ENCODE measurements at places on chromosomes 3 and 15.

GRCh38 chr15:61034678-61035291 lies 194.3 kb downstream of the RORA start:
- no peak for DNase-seq

GRCh38 chr3:74808506-74809275 lies 194.2 kb upstream of the CNTN3 start:
- no peak for DNase-seq

GRCh38 chr3:126057936-126058335 lies 26.0 kb downstream of the SLC41A3 start:
- no peak for DNase-seq

DNA sequence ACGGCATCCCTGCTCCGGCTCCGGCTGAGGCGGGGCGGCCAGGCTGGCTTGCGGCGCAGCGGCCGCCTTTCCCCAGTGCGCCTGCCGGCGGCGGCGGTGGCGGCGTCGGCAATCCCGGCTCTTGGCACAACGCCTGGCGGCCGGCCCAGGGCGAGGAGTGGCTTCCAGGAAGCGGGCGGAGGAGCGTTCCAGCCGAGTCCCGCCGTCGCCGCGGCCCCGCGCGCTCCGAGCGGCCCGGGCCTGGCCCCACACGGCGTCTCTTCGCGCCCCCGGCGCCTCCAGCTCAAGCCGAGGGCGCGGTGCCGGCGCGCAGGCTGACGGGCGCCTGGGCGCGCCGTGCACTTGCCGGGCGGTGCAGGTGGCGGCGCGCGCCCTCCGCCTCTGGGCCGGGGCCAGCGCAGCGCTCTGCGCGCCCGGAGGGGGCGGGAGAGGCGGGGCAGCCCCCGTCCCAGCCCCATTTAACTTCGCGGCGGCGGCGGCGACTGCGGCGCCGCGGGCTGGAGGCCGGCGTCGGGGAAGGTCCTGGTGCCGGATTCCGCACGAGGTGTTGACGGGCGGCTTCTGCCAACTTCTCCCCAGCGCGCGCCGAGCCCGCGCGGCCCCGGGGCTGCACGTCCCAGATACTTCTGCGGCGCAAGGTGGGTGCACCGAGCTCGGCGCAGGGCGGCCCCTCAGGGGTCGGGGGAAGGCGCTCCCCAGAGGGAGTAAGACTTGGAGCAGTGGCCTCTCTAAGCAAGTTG lies at the start of gene ADAMTSL3:
ADAMTSL3 (plus strand) TSS at position 485 of the 740 bp plus-strand sequence. CDS start 1,639 bp downstream, outside the sequence.
- no peak for DNase-seq

- no peak for DNase-seq
These were observed 11.7 kb downstream of the LRIG1 start for GRCh38 chr3:66489115-66489514.

- DNase-seq: no peak
These were observed 11.5 kb upstream of the SHF start for GRCh38 chr15:45199136-45199810.

All from type B pancreatic cell (in vitro differentiated cells).